ENCODE measurements at places on chromosomes 12 and 14.
A peak's percentile ranks its signal among the peaks of the same experiment; 100 is the strongest.

GRCh38 chr14:92679246-92679645 lies 69.2 kb downstream of the LGMN start:
- no peak for DNase-seq

DNA sequence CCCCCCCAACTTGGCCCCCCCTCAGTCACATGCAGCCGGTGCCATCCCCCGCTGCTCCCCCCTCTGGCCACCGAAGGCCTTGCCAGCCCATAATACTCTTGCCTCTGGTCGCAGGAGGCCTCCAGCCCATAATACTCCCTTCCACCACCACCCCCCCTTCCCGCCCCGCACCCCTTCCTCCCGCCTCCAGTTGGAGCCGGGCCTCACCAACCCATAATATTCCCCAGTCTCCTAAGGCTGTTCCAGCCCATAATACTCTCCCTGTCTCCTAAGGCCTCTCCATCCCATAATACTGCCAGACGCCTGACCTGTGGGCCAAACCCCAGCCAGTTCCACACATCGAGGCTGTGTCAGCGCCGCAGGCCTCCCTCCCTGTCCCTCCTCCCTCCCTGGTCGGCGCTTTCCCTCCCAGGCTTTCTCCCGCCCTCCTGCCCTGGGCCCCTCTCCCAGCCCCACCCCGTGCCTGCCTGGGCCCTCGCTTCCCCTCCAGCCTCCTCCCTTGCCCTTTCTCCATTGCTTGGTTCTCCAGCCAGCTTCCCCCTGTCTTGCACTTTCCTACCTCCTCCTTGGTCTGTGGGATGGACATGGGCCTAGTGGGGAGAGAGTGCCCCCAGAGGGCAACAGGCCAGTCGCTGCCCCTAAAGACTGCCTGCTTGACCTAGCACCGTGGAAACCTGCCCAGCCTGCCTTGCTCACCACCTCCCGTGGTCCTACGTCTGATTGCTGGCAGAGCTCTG lies 6.8 kb upstream of the CHD4 start:
- DNase-seq = peak; percentile 99

DNA sequence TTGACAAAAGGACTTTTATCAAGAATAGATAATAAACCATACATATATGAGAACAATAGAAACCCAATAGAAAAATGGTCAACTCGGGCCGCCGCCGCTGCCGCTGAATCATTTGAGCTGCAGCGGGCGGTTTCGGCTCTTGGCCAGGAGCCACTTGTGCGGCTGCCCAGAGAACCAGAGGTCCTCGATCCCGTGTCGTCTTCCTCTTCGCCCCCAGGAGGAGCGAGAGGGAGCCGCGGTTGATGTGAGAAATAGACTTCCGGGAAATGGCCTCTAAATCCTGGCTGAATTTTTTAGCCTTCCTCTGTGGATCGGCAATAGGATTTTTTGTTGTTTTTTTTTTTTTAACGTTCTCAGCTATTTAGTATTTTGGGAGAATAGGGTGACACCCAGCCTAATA lies 44.8 kb downstream of the CPSF6 start:
- DNase-seq = peak; percentile 64

GRCh38 chr14:31283578-31284252 lies 76.1 kb upstream of the HECTD1 start:
- no peak for DNase-seq

DNA sequence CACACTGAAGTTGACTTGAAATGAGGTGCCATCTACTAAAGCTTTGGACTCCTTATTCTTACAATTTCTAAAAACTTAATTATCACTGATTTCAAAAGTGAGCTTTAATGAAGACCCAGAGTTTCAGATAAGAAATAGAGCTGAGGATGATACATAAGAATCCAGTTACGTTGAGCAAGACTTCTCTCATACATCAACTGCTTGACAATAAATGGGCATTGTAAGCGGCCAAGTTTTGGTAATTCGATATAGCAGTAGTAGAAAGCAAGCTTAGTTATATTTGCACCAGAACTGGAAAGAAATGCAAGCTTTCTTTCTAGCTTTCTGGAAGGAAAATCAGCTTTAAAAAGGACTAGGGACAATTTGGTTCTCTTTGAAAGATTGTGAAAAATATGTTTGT lies 1359.6 kb downstream of the FSCB start:
- DNase-seq = no peak

DNA sequence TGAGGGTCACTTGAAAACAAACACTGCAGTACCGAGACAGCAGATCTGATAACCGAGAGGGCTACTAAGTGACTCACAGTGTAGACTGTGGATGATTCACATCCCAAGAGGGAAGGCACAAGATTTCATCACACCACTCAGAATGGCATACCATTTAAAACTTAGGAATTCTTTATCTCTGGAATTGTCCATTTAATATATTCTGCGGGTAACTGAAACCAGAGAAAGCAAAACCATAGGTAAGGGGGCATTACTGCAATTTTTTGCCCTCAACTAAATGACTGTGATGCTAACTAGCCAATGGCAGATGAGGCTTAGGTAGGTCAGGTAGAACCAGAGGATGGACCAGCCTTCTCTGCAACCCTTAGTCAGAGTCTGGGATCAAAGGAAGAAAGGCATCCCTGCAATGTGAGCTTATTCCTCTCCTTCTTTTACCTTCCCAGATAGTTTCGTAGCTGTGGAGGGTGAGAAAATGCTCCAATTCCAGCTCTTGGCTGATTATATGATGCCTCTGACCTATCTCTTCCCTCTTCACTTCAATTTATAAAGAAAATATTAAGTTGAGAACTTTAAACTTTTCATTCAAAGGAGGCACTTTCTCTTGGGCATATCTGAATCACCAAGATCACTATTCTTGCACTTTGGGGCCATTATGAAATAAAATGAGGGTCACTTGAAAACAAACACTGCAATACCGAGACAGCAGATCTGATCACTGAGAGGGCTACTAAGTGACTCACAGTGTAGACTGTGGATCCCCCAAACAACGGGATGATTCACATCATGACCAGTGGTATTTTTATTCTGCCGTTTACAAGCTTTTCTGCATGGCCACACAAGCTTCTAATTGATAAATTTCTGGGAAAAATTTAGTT lies 6.8 kb downstream of the ART4 start:
- no peak for DNase-seq

DNA sequence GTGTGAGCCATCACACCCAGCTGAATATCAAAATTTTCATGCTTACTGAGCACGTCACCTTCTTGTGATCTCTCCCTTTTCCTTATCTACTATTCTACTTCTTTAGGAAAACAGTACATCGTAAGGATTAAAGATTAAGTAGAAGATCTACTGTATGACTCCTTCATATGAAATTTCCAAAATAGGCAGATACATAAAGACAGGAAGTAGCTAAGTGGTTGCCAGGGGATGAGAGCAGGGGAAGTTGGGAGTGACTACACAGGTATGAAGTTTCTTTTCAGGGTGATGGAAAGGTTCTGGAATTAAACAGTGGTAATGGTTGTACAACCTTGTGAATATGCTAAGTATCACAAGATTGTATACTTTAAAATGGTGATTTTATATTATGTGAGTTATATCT lies 36.5 kb upstream of the CERS5 start:
- no peak for DNase-seq

- DNase-seq = no peak
Observed at GRCh38 chr14:36690311-36691040, 28.8 kb downstream of the PAX9 start.

GRCh38 chr14:97095269-97095668 lies 298.1 kb downstream of the VRK1 start:
- no peak for DNase-seq

DNA sequence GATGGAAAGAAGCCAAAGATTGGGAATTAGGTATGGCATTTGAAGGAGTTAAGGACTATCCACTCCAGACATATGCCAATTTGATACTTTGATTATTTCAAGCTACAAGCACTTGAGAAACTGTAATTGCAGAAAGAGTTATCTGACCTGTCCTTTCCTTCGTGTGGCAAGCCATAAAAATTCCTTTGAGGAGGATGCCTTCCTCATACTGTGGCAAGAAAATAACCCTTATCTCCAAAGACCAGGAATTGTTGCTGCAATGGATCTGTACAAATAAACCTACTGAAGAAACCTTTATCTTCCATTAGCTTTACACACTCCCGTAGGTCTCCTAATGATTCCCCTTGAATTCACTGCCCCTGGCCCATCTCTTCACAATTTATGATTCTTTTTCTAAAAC lies 165.1 kb upstream of the AMIGO2 start:
- DNase-seq = no peak

- no peak for DNase-seq
Observed at GRCh38 chr12:104802208-104802607, 155.9 kb downstream of the SLC41A2 start.

GRCh38 chr12:16300736-16301135 lies 23.3 kb upstream of the SLC15A5 start:
- DNase-seq = no peak

GRCh38 chr12:24928131-24928530 lies 20.8 kb downstream of the BCAT1 start:
- no peak for DNase-seq

- DNase-seq = no peak
Observed at GRCh38 chr12:57800965-57801364, 17.6 kb downstream of the AVIL start.

GRCh38 chr14:40345334-40345733 lies 913.1 kb upstream of the FBXO33 start:
- DNase-seq = no peak

DNA sequence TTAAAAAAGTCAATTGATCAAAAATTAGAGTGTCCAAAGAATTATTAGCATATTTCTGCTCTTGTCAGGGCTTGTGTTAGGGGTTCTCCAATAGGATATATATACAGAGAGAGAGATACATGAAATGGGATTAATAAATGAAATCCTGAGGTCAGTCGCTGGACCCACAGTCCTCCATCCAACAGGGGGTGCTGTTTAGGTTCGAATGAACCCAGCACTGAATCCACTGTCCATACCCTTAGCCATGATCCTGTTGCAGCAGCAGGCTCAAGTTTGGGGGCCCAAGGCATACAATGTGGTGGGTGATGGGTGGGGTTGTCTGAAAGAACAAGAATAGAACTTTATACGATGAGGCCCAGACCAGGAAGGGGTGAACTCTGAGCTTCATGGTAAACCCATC lies 780 bp upstream of the MYO1H start:
- DNase-seq = no peak

DNA sequence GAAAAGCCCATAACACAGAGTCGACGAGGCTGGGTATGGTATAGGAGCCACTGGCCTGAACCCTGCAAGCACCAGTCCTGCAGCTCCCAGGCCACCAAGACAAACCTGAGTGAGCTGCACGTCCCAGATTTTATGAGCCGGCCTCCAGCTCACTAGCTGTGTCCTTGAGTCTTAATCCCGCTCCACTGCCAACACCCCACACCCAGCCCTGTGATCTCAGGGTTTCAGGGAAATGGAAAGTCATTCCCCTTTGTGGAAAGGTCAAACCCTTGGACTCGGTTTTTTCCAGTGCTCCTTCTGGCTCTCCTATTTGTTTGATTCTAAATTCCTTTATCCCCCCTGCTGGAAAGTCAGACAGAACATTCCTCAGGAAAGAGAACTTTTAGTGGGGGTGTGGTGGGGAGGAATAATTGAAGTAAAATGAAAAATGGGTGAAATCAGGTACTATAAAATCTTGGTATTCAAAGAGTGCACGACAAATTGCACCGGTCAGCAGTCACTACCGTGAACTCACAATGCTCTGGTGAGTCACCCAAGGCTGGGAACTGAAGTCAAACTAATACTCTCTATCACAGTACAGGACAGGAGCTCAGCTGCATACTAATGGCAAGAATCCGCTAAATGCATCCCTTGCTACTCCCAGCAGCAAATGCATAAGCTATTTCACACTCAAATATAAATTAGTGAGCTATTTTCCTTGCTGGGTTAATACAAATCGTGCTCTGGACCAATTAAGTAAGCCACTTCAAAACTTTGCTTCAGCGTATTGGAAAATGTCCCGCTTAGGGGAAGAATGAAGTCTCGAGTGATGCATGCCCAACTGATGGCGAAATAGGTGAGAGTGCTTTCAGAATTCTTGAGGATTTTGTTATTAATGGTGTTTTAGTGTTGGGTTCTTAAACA lies 9.0 kb downstream of the PITPNM2 start:
- no peak for DNase-seq

DNA sequence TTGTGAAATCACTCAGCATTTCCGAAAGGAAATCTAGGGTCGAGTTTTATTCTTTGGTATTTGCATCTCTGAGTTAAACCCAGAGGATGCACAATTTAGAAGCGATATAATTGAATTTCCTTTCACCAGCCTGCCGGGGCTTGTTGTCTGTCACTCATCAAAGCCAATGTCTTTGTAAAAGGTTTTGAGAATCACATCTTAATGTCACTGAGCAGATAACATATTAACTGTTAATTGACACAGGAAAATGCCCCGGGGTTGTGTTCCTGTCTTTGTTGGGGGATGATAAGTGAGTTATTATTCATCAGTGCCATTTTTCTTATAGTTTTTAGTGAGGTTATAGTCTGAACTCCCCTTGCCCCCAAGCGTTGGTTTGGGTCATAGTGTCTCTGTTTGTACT lies 73.4 kb downstream of the DUSP6 start:
- peak; percentile 42 for DNase-seq

GRCh38 chr14:70315942-70316341 lies 43.5 kb downstream of the COX16 start:
- DNase-seq = no peak

- no peak for DNase-seq
Observed at GRCh38 chr14:65549429-65549828, 136.9 kb downstream of the FUT8 start.

GRCh38 chr12:47021298-47021697 lies 58.1 kb upstream of the PCED1B start:
- DNase-seq = no peak

DNA sequence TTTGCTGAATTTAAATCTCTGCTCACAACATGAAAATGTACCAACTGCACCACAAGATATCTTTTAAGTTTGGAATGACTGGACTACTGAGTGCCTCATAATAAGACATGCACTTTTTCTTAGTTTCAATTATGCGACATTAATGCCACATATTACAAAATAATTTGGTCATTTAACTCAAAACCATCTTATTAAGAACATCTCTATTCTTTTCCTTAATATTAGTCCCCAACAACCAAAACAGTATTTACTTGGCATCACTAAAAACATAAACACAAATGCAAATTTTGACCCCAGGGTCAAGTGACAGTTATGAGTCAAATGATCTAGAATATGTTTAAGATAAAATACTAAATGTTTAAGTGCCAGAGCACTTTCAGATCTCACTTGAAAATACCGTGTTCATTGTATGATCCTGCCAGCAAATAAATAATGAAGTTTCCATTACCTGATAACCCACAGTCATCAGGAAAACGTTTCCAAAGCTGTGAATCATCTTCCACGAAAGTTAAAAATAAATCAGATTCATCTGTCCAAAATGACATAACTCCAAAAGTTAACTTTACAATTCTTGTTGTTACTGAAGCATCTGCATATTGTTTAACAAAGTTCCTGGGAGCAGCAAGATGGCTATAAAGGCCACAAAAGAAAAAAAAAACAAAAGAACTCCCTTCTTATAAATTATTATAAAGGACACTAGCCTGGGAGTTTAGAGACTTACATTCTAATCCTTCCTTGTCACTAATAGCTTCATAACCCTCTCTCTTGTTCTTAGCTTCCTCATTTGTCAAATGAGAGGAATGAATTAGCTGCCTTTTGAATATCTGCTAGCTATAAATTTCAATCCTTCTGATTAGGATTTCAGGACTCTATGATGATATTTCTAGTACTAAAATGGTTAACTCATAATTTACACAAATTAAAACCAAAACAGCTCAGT lies 30.5 kb upstream of the AP4S1 start:
- no peak for DNase-seq

Data from kidney (tissue), 22 donors.